ENCODE measurements at places on chromosomes 11 and 22.

GRCh38 chr11:45745065-45745811, 59.7 kb upstream of the SLC35C1 start:
- DNase-seq: no peak

DNA sequence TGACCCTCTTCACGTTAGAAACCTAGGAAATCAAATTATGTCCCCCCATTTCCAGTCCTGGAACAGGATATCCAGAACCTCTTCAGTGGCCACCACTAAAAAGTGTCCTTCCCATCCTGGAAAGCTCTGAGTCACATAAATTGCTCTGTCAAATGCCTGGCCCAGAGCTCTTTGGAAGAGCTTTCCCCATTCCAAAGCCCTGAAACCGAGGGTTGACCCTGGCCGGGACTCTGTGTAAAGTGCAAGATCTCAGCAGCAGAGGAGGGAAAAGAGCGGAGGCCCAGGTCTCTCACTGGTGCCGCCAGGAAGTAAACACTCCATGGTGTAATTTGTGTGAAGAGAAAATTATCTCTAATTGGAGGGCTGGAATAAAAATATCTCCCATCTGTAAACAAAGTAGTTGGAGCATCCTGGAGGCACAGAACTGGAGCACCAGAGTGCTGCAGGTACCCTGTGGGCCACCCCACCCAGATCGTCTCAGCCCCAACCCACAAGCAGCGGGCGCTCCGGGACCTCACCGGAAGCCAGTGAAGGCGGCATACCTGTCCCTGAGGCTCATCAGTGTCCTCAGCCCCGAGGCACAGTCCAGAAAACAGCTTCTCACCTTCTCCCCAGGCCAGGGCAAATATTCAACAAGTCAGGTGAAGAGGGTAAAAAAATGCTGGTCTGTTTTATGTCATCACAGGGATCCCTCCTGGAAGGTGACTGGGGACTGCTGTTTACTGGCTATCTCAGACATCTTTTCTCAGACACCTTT, 4.7 kb upstream of the JAM3 start:
- DNase-seq: no peak

DNA sequence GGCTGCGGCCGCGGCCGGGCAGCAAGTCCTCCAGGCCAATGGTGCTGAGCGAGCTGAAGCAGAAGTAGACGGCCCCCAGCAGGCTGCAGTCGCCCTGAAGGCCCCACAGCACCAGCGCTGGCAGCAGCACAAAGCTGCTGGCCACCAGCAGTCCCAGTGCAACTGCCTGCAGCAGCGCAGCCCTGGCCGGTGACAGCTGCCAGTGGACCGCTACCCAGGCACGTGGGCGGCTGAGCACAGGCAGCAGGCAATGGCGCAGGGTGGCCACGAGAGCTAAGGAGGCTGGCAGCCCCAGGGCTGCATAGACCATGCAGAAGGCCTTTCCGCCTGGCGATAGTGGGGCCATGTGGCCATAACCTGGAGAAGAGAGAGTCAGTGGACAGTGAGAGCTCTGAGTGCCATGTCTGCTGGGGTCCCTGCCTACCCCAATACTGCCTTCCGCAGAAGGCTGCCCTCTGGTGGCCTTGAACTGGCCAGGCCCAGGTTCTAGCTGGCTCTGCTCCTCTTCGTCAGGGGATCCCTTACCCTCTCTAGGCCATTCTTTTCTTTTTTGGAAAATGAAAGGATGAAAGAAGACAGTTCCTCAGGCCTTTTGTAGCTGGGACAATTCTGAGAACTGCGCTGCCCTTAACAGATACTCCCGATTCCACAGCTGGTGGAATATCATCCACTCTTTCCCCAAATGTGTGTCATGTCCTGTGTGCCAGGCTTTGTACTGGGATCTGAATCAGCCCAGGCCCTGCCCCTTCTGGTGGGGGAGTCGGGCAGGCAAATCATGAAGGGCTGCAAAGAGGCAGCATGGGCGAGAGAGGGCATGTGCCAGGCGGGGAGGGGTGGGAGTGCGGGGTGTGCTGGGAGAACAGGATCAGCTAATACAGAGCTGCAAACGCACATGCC, 1.8 kb downstream of the KCNK7 start:
- DNase-seq: no peak

- no peak for DNase-seq
Observed at GRCh38 chr11:64765291-64765850, 5.6 kb upstream of the PYGM start.

GRCh38 chr11:110196884-110197420, 99.5 kb downstream of the RDX start:
- DNase-seq: no peak

DNA sequence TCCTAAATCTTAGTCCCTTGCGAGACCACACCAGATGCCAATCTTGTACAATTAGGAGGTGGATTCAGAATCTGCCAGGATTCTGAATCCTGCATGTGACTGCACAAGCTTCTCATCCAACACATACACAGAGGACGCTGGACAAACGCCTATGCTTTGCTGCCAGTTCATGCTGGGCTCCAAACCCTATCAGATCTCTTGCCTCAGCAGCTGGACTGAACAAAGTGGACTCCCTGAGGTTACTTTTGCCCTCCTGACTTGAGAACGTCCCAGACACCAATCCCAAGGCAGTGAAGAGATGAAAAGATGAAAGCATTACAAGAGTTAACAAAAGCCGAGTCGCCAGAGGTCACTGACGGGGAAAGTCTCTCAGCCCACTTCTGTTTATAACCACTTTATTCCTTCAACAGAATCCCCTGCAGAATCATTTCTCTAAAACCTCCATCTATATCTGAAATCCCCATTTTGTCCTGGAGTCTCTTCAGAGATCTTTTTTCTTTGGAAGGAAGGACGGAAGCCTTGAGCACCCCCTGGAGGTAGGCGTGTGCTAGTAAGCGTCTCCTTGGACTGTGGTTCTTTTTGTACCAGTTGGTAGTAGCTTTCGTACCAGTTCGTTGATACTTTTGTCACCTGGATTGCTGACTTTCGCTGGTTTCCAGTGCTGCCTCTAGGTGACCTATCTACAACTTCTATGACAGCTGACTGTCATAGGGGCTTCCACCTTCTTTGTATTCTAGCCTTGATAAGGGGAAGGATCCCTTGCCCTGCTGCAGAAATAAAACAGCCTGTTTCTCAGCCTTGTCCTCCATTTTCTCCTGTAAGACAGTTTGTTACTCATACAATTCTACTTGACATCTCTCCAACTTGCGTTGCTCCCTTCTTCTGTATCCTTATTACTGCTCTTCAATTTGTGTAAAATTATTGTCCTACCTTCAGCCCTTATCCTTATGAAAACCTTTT, 26.1 kb upstream of the EED start:
- DNase-seq: no peak

- no peak for DNase-seq
Observed at GRCh38 chr11:118820412-118821357, 29.7 kb upstream of the DDX6 start.

- no peak for DNase-seq
Observed at GRCh38 chr11:112315861-112316739, 55.4 kb upstream of the PLET1 start.

GRCh38 chr22:32052936-32053791, 10.1 kb downstream of the SLC5A1 start:
- no peak for DNase-seq

DNA sequence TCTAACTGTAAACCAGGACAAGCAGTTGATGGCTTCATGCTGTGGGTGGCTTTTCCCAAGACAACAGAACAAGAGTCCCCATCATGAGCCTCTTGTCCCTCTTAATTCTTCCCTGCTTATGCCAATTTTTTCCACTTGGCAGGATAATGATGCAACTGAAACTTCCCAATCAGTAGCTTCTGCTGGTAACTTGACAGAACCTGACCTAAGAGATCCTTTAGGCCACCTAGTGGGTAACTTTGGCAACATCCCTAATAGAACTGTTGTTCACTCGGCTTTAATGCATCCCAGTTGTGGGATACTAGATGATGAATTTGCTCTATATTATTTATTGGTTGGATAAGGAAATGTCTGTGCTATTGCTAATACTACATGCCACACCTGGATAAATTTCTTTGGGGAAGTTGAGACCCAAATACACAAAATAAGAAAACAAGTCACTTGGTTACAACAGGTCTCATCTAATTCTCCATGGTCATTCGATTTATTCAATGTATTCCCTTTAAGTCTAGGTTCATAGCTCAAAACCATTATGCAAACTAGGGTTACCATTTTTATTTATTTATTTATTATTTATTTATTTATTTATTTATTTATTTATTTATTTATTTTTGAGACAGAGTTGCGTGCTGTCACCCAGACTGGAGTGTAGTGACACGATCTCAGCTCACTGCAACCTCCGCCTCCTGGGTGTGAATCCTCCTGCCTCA, 41.4 kb upstream of the NFAM1 start:
- no peak for DNase-seq

- DNase-seq: no peak
Observed at GRCh38 chr22:17093081-17093480, 8.3 kb downstream of the IL17RA start.

GRCh38 chr11:108698844-108699642, 34.2 kb downstream of the DDX10 start:
- no peak for DNase-seq
